ENCODE measurements at places on chromosomes 3 and 15.

- DNase-seq, result no peak
Observed at GRCh38 chr15:67105065-67105951, 39.9 kb downstream of the SMAD3 start.

GRCh38 chr3:28467414-28467813 is 118.8 kb upstream of the AZI2 start:
- no peak for DNase-seq

GRCh38 chr15:43748376-43748775 is 2.1 kb downstream of the PDIA3 start:
- no peak for DNase-seq

- DNase-seq, result peak; percentile 48
Observed at GRCh38 chr3:67292356-67293121, 294.4 kb downstream of the KBTBD8 start.

GRCh38 chr3:122021811-122022401 is at the start of gene ILDR1:
Gene ILDR1, minus strand, starts transcription at chr3:122022247. Its CDS starts 170 bp downstream, at chr3:122022077.
- peak; percentile 83 for DNase-seq

DNA sequence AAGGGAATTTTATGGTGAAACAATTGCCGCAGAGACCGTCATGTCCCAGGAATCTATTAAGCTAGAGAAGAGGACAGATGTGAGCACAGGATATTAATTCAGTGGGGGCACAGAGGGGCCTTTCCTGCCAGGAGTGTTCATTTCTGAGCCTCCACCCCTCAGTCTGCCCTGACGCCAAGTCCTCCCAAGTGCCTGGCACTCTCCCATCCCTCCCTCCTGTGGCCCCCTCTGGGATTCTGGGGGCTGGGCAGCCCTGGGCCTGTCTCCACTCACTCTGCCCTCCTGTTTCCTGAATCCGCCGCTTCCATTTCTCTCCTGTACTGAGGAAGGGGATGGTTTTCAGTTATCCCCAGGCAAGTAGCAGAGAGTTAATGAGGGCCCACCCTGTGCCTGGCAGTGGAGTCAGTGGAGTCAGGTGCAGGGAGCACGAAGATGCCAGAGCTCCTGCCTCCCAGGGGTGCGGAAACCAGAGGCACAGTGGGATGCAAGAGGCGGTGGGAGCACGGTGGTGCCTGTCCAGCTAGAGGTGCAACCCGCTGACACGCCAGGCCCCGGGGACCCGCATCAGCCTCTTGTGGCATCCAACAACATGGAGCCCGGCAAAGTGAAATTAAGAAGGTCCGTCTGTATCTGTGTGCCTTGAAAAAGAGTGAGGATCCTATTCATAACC is 212.5 kb downstream of the XXYLT1 start:
- DNase-seq, result no peak

DNA sequence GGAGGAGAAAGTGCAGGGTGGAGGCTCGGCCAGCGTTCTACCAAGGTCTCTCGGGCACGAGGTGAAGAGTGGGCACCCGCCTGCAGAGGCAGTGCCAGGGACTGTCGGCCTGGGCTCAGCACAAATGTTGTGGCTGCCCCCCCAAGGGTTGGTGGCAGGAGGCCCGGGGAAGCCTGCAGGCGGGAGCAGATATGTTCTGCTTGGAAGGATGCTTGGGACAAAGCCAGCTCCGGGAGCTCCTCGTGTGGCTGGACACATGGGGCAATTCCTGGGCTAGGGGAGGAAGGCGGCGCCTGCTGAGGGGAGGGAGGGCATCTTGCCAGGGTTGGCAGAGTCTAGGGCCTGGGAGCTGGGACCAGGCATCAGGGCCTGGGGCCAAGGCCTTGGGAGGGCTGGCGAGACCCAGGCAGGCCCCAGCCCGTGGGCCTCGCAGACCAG is 30.4 kb upstream of the FBLN2 start:
- DNase-seq, result no peak

GRCh38 chr3:158788446-158788845 is 13.4 kb upstream of the MFSD1 start:
- DNase-seq, result no peak

- DNase-seq, result peak; percentile 65
Observed at GRCh38 chr3:141360888-141361598, 7.3 kb upstream of the ZBTB38 start.

DNA sequence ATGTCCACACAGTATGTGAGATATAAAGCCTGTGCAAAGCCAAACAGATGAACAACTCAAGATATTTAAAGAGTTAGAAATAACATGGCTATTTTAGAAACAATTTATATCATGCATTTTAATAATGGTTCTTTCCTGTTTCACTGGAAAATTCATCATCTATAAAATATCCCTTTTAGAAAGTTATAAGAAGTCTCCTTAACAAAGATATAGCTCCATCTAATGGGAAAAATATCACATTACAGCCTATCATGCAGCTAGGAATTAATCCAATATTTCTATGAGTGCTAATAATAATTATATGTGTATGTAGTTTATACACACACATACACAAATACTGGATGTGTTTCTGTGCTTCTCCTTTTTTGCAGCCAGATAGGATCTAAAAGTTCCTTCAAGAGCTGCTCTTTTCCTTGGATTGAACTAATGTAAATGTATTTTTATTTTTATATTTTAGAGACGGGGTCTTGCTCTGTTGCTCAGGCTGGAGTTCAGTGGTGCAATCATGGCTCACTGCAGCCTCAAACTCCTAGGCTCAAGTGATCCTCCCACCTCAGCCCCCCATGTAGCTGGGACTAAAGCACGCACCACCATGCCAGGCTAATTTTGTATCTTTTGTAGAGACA is 21.6 kb downstream of the RPL22L1 start:
- DNase-seq, result no peak

All from NCI-H2081 (cell line).